ENCODE measurements at places on chromosomes 12 and 14.

DNA sequence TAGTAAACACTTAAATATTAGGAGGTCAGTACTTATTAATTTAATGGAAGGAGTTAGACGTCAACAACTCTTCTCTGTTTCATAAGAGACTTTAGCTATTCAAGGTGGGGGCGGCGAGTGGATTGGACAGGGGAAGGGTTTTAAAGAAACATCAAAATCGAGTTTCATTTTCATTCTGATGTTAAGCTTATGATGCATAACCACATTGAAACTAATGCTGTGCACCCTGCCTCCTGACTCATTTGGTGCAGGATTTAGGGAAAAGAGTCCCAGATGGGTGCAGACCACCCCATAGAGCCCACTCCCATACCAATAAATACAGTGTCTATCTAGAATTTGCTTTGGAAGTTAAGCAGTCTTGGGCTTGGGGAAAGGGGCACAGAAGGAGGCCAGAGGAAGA lies 7.4 kb downstream of the ZBTB39 start:
- DNase-seq = no peak

GRCh38 chr14:24437020-24437735 lies 5.4 kb downstream of the SDR39U1 start:
- no peak for DNase-seq

- DNase-seq = no peak
Observed at GRCh38 chr14:51260225-51260624, 20.2 kb downstream of the TMX1 start.

DNA sequence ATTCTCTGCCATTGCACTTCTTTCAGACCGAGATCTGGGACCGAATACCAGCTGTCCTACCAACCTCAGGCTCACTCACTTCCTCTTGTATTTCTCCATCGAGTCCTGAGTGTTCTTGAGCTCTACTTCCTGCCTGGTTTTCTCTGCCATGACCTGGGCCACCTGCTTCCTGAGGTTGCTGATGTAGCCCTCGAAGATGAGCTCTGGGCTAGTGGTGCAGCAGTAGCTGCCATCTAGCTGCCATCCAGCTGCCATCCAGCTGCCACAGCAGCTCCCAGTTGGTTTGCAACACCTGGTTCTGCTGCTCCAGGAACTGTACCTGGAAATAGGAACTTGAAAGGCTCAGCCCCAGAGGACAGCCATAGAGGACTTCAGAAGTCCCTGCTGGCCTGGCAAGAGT lies 15.0 kb upstream of the KRT73 start:
- DNase-seq = no peak

DNA sequence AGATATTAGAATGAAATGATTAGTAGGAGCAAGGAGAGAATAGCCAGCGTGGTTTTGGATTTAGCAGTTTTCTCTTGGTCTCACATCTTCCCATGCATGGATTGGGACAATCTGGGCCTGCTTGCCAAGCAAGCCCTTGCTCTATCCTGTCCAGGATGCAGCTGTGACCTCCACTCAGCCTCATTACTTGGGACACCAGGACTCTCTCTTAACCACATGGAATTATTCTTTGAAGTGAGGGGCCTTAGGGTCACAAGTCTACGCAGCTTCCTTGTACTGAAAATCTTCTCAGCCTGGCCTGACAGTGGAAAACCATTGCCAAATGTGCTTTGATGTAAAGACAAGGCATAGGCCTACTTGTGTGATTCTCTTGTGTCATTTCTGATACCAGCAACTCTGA lies 28.0 kb upstream of the DCN start:
- DNase-seq = no peak

GRCh38 chr12:46556819-46557524 lies 184.4 kb upstream of the SLC38A2 start:
- peak; percentile 9 for DNase-seq

DNA sequence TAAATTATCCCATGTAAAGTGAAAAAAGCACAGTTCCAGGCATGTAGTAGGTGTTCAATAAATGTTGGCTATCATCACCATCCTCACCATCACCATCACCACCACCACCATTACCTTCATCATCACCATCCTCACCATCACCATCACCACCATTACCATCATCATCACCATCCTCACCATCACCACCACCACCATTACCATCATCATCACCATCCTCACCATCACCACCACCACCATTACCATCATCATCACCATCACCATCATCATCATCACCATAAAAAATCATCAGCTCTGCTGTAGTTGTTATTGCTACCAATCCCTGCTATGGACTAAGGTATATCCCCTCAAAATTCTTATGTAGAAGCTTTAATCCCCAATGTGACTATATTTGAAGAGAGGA lies 15.1 kb downstream of the ISCU start:
- DNase-seq = no peak

- DNase-seq = no peak
Observed at GRCh38 chr12:93831374-93831773, 154.2 kb downstream of the CRADD start.

GRCh38 chr14:64891839-64892375 lies 12.2 kb upstream of the SPTB start:
- peak; percentile 57 for DNase-seq

DNA sequence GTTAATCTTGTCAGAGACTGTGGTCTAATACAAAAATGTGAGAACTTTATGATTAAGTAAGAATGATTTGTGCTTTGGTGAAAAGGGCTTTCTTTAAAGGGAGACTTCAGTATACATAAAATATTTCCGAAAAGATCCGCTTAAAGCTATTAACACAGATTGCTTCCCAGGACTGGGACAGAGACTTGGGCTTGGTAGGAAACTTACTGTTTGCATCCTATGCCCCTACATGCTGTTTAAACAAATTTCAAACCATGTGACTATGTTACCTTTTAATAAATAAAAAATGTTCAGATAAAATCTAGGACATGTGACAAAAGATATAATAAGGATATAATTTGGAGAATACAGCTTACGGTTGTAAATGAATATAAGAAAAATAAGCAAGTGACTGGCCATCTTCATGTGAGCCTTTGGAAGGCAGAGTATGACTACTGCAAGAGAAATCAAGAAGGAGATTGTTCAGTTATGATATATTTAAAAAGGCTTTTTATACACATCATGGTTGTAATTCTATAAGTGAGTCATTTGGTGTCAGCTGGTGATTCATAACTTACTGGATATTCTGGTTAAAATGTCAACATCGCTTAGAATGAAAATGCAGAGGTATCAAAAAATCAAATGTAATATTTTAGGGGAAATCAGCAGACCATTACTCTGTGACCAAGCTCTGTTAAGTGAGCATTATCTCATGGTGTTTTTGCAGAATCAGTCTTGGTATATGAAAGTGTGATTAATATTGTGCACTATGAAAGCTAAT lies 234.7 kb upstream of the E2F7 start:
- peak; percentile 42 for DNase-seq

DNA sequence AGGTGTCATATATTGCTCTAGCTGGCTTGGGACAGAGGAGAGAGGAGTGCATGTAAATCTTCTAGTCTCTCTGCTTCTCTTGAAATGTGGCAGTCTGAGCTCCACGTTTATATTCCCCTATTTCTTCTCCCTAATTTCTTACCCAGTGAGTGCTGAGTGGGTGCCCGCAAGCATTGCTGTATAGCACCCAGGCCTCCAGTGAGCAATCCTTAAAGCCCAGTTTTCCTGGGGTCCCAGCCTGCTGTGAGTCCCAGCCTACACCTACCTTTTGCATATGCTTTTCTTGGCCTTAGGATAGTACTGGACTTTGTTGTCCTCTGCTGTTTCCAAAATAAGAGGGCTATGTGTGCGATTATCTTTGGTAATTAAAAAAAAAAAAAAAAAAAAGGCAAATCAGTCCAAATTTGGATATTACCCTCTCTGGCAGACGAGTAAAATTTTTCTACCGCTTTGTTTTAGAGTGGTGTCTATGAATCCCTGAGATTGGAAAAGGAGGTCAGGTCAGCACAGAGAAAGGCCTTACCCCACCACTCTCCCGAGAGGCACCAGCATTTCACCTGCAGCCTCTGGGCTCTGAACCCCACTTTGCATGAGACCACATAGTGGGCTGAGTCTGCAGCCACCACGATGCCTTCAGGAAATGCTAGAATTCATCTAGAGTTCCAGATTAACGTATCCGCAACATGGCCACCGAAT lies 1.1 kb downstream of the MGST1 start:
- DNase-seq = peak; percentile 48

GRCh38 chr12:41936333-41936732 lies 208.3 kb downstream of the GXYLT1 start:
- no peak for DNase-seq

DNA sequence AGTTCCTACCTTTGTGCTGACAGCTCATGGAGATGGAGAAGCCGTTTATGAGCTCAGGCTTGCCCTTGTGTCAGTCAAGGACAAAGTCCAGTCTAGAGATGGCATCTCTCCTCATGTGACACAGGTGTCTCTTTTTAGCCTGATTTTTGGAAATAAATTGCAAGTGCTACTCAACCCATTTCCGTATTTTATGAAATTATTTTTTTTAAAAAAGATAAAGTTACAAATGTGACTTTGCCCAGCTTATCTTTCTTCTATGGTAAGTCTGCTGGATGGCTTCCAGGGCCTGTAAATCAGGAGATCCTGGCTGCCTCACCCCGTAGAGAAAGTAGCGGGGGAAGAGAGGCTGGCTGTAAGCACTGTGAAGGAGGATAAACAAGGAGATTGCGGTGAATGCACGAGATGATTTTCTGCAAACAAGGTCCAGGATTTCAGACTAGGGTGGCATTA lies 169.7 kb downstream of the MYRFL start:
- no peak for DNase-seq

DNA sequence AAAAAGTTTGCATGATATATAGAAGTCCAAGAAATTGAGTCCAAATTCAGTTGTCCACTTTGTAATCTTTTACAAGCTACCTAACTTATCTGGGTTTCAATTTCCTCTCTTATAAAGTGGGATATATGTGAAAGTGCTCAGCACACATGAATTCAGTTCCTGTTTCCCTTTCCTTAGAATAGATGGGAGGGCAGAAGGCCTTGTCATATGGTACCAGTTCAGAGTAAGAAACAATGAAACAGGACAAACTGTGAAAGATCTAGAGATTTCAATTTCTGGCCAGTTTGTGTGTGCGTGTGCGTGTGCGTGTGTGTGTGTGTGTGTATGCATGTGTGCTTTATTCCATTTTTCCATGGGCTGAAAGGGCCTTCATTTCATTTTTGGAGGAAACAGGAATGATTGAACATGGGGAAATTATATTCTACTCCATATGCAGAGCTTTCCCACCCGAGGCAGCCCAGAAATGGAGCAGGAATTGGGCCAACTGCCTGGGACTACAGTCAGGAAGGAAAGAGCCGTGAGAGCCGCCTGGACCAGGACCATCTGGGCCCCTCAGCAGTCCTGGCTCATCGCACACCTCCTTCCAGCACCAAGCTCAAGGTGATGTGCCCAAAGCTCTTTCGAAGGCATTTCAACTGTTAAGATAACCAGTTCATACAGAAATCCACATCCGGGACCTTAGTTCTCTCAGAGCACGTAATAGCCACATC lies 183.2 kb downstream of the EPS8 start:
- no peak for DNase-seq

DNA sequence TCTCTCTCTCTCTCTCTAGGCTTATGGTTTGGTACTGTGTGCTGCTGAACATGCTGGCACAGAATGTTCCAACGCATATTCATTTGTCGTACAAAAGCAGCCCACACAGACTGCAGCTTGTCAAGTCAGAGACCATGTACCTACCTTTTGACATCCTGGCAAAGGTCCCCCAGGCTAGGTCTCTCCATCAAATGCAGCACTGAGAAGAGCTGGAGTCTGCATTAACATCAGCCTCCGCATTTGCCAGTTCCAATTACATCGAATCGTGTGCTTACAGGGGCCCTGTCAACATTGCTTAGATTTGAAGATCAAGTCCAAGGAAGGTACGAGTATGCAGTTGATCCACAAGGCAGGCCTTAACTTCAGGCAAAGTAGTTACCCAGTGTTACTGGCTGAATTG lies 47.9 kb downstream of the GPR135 start:
- no peak for DNase-seq

DNA sequence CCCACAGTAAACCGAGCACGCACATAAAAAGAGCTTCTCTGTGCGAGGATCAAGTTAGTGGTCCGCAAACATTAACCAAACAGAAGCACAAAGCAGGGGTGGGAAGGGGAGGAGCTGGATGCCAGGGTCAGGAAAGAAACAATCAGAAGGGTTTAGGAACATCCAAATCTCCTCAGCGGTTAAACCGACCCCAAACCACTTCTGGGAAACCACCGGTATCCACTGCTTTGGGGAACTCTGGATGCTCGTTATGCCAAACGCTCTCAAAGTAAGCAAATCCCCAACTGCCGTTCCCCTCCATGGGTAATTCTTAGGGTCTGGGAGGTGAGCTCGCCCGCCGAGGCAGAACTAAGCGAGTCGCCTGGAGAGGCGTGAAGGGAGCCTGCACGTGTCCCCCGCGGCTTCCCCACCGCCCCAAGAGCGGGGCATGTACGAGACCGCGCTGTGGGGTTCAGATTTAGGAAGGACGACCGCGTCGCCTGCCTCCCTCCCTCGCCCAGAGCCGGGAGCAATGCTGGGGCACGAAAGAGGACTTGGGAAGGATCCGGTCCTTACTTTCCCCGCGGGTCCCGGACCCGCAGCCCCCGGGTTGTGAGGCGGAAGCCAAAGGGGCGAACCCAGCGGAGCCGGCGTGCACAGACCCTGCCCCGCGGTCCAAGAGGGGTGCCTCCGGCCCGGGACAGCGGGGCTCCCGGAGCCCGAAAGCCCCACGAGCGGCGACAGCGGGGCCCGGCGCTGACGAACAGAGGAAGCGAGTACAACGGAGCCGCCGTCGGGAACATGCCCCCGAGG lies 711 bp downstream of the SBNO1 start:
- peak; percentile 65 for DNase-seq

DNA sequence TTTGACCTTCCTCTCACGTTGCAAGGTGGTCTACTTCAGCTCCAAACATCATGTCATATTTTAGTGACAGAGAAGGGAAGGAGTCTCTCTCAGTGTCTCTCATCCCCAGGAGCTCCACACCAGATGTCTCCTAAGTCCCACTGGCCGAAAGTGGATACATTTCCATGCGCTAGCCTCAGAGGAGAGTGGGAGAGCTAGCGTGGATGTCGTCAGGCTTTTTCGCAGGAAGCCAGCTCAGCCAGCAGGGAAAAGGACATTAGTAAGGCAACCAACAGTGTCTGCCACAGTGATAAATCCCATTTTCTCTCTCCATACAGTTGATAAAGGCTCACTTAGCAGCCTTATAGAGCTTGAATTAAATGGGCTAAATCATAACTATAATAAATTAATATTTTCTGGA lies 155.7 kb downstream of the PELI2 start:
- no peak for DNase-seq

- DNase-seq = no peak
Observed at GRCh38 chr12:105978276-105978675, 160.5 kb downstream of the NUAK1 start.

DNA sequence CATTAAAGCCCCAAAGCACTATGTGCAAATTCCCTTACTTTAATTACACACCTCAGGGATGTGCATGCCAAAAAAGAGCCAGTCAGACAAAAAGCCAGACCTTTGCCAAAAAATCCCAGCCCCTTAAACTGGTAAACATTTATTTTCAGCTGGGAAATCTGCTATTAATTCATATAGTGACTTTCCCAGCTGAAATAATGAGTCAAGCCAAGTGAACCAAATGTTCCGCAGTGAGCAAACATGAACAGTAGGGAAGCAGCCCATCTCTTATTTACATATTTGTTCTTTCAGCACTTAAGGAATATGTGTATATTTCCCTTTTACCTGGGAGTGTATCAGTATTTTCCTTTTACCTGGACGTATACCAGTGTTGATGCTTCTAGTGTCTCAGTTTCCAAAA lies 44.0 kb upstream of the OTX2 start:
- no peak for DNase-seq

- DNase-seq = no peak
Observed at GRCh38 chr12:8946733-8947132, 2.7 kb downstream of the M6PR start.
